ENCODE measurements at places on chromosomes 2 and 18.

DNA sequence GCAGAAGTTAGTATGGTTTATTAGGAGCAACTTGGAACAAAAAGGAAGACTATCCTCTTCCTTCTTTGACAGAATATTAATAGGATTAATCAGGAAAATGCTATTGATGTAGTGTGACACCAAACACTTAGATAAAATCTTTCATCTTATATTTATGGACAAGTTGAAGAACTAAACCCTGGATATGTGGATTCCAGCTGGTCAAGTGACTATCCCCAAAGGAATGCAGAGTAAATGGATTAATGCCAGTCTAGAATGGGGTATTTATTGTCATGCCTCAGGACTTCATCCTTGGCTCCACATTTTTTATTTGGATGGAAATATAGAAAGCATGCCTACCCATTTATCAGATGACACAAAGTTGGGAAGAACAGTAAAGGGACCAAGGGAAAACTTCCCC lies 124.0 kb upstream of the TTC39C start:
- DNase-seq, result no peak

DNA sequence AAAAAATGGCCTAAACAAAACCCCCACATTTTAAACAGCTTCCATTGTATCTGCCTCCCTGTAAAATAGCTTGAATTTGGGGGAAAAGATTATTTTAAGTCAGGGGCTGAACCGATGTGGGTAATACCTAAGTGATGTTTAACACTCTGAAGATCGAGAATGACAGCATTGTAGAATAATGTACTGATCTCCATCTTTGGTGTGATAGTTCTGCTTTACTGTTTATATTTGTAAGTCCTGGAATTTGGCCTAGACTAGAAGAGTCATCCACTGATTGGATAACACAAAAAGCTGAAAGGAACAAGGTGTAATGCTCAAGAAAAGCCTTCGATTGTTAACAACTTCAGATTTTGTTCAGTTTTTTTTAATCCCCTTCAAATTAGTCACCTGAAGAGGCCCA lies 53.8 kb upstream of the CCDC68 start:
- DNase-seq, result no peak

DNA sequence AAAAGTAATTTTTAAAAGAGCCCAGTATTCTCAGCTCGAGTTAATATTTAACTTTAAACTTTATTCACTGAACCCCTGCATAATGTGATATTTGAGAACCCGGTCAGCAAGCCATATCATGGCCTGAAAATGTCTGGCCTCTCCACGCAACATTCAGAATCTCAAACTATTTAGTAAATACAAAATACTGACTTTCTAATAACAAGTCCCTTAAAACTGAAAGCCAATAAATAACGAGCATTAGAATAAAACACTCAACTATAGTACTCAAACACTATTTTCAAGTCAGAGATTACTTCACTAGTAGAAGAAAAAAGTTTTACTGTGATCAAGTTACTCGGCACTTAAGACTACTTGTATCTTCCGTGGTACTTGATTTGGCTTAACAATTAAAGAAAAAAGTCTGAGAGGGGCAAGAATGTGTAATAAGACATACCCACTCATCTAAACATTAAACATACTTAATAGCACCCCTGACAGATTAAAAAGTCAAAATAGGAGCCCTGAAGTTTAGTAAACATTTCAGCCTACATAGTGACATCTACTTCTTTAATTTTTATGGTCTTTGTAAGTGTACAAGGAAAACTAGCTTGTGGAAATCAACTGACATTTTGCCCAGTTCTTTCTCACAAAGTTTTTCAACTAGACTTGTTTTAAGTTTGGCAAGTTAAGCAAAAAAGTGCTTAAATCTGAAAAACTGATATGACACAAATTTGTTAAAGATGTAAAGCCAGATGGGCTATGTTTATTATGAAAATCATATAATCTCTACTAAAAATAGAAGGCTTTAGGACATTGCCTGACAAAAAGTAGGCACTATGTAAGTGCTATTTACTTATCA lies 38.2 kb downstream of the RTN4 start:
- no peak for DNase-seq

- DNase-seq, result no peak
Observed at GRCh38 chr2:73285159-73285739, 971 bp upstream of the FBXO41 start.
